ENCODE measurements at places on chromosomes 7 and 10. TPM values are rescaled to one million over a fixed set of nuclear protein-coding genes. Genes with fewer than 3 reads are reported as not detected.

DNA sequence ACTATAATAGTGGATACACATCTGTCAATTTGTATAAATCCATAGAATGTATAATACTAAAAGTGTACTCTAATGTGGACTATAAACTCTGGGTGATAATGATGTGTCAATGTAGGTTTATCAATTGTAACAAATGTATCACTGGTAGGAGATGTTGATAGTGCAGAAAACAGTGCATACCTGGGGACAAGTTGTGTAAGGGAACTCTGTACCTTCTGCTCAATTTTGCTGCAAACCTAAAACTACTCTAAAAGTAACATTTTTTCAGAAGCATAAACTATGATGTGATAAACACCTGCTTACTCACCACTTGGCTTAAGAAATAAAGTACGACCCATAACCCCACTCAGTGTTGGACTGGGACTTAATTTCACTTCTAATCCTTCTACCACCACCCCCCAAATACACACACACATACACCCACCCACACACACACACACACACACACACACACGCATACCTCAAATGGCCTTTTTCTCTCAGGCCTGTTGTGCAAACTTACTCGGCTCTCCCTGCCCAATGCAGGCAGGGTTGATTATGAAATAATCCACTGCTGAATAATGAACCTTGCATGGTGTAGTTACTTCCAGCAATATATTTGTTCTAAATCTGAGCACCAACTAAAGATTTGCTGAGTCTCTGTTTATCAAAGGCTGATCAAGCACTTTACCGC, 154.1 kb upstream of the KMT2E start:
- no peak for DNase-seq

DNA sequence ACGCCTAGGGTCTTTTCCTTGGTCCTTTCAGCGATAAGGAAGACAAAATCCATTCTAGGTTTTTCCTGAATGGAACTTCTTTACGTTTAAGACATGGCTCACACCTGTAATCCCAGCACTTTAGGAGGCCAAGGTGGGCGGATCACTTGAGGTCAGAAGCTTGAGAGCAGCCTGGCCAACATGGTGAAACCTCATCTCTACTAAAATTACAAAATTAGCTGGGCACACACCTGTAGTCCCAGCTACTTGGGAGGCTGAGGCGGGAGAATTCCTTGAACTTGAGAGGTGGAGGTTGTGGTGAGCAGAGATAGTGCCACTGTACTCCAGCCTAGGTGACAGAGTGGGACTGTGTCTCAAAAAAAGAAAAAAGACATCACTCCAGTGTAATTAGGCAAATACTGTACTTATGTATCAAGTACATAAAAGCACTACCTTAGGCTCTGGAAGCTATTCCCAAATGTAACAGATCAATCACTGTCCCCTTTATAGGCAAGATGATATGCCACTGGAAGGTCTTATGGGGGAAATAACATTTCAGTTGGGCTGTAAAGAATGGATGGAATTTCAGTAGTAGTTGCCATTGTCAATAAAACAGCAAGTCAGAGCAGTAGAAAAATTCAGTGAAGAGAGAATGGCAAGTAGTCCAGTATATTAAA, 5.7 kb downstream of the STK17A start:
- no peak for DNase-seq

GRCh38 chr7:105830405-105831301, 45.7 kb downstream of the ATXN7L1 start:
- DNase-seq, result peak; percentile 88

Gene SPDYE6
- total RNA-seq, result not detected

Gene LMOD2
- not detected for total RNA-seq

- no peak for DNase-seq
These were observed 233.6 kb downstream of the EBF3 start for GRCh38 chr10:129730272-129730992.

Gene LIPM
- not detected for total RNA-seq

Gene KAZALD1
- 30.1 TPM for total RNA-seq

GRCh38 chr10:126334272-126334671, 54.0 kb downstream of the ADAM12 start:
- DNase-seq, result no peak

DNA sequence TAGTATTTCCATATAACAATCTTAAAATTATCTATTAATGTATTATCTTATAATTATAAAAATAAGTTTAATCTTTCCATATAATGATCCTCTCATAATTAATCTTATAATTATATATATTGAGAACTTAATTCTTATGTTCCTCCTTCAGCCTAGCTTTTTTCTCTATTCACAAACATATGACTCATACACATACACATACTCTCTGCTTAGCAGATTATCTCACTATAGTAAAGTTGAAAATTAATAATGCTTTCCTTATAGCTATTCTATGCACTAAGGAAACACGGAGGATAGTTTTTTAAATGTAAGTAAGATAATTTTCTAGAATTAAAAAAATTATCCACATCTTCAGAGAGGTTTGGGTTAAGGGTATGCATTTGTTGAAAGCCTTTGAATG, 47.7 kb upstream of the ITGB8 start:
- DNase-seq, result no peak

GRCh38 chr10:68385740-68386139, 21.3 kb downstream of the RUFY2 start:
- peak; percentile 37 for DNase-seq

DNA sequence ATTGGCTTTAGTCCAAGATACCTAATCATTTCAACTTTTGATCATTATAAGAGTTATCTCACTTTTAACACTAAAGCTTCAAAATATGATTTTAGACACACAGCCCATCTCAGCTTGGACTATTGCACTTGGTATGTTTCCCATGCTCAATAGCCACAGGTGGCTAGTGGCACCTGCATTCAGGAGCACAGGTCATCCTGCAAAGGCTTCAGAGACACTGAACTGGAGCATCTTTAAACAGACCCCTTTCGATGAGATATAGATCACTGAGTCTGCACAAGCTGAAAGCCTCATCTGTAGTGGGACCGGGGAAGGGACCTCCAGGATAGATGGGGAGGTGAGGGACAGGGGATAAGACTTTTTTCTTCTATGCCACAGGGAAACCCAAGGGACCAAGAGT, 48.5 kb upstream of the TARP start:
- DNase-seq, result no peak

Gene ITIH5
- total RNA-seq, result 2.2 TPM

DNA sequence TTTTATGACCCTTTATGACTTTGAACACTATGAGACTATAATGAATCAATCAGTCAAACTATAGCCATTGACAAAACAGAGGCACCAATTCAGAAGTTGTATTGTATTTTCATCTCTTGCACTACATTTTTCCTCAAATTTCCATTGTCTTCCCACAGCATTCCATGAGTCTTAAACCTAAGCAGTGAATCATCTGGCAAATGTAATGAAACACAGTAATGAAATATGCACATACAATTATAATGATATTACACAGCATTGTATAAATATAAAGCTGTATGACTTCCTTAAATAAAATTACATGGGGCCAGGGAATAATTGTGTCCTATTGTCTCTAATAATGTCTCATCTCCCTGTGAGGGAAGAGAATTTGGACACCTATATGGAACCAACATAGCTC, 45.0 kb downstream of the VWDE start:
- no peak for DNase-seq

DNA sequence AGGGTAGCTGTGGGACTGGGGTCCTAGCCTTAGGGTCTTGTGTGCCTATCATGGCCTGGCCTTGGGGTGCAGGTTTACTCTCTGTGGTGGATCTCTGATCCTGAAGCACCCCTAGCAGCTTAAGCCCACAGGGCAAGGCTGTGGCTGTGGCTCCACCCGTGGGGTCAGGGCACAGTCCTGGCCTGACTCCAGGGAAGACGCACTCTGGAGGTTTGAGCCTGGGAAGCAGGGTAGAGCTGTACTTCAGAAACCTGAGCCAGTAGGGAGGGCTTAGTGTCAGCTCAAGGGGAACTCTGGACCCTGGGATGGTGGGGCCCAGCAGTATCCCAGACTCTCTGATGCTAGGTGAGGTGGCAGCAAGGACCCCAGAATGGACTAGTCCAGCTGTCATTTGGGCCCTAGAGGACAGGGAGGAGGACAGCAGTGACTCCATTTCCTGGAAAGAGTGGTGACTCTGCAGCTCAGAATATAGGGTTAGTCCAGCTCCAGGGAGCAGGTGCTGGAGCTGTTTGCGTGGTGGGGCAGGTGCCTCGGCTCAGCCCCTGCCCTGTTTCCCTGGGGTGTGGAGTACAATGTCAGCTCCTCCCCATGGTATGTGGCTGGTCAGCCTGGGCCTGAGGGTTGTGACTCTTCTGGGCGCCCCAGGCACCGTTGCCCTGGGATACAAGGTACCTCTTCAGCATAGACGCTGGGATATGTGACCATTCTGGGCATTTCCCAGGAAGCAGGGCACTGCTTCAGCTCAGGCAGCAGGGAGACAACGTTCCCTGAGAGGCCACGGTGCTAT, 15.8 kb downstream of the GTPBP4 start:
- no peak for DNase-seq

Gene GARIN1A
- total RNA-seq, result 2.1 TPM

Gene MAP3K8
- total RNA-seq, result 10.3 TPM

DNA sequence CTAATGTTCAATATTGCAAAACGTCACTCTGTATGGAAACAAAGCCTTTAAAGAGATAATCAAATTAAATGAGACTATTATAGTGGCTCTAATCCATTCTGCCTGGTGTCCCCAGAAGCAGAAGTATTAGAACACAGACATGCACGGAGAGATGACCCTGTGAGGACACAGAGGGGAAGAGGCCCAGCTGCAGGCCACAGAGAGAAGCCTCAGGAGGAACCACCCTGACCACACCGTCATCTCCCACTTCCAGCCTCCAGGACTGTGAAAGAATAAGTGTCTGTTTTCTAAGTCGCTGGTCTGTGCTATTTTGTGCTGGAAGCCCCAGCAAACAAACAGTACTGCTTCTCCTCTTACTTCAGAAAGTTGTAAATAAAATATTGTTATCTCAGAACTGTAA, 283.5 kb upstream of the ADARB2 start:
- DNase-seq, result no peak

Gene ZNF277
- 69.8 TPM for total RNA-seq

All from osteoblast (primary cell).